ENCODE measurements at places on chromosomes 12 and 14. TPM values are rescaled to one million over a fixed set of nuclear protein-coding genes. Genes with fewer than 3 reads are reported as not detected.

DNA sequence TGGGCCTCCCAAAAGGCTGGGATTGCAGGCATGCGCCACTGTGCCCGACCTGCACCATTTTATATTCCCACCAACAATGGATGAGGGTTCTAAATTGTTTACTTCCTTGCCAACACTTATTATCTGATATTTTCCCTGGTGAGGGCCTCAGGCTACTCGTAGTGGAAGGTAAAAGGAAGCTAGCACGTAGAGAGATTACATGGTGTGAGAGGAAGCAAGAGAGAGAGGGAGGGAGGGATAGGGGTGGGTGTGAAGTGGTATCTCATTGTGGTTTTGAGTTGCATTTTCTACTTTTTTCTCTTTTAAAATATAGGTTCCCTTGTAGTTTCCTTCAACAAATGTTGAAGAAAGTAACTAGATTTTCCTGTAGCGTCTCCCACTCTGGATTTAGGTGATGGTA lies 30.9 kb downstream of the MYO1H start:
- no peak for DNase-seq

GRCh38 chr12:4026020-4026358 lies 152.8 kb upstream of the PARP11 start:
- no peak for DNase-seq

STAC3 gene
- 0.70 TPM for total RNA-seq

TMEM179 gene
- not detected for total RNA-seq

DNA sequence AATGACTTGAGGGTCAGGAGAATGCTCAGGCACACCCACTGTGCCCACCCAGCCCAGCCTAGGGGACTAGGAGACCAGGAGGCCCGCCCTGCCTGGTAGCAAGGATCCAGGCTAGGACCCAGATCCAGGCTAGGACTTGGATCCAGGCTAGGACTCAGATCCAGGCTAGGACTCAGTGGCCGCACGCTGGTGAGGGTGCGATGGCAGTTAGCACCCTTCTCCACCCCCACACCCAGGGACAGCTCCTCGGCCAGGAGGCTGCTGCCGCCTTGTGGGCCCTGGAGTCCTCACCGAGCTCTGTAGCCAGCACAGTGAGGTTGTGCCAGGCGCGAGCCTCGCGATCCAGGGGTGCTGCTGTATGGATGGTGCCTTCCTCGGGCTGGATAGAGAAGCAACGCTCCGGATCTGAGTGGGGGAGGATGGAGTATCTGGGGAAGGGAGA lies 5.1 kb downstream of the CDH24 start:
- DNase-seq: no peak

DNA sequence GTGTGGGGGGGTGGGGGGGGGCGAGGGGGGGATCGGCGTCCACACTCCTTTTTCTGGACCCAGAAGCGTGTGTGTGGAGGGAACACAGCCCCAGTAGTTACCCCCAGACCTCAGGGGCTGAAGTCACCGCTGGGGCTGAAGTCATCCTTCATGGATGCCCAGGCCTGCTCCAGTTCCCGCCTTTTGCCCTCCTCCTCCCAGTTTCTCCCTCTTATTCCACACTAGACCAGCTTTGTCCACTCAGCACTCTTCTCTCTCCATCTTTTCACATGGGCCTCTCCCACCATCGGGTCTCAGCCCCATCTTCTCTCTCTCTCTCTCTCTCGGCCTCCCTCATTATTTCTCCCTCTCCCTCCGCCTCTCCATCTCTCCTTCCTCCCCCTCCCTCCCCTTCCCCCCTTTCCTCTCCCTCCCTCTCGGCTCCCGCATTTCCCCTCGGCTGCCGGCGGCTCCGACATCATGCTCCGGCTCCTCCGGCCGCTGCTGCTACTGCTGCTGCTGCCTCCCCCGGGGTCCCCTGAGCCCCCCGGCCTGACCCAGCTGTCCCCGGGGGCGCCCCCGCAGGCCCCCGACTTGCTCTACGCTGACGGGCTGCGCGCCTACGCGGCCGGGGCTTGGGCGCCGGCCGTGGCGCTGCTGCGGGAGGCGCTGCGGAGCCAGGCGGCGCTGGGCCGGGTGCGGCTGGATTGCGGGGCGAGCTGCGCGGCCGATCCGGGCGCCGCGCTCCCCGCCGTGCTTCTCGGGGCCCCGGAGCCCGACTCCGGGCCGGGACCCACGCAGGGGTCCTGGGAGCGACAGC lies at the start of gene P3H3:
Gene P3H3, plus strand, starts transcription at position 426 of the 799 bp plus-strand sequence. Its CDS starts 34 bp downstream, at position 460.
- no peak for DNase-seq

TMEM117 gene
- total RNA-seq: 28.0 TPM

HOXC12 gene
- total RNA-seq: 9.4 TPM

DNA sequence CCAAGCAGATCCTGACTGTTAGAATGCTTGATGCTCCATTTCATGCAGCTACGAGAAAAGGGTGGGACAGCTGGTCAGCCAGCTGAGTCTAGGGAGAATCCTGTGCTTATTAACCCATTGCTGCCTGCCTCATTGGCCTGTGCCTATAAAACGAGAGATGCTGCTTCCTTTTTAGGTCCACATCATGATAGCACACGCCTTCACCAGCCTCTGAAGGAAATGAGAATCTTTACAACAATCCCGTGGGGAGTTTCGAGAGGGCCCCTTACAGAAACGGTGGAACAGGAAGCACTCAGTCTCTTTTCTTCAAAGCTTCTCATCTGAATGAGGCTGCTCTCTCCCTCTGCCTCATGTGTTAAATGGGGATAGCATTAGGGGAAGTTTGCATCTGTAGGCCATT lies 147.3 kb upstream of the RFLNA start:
- no peak for DNase-seq

- DNase-seq: no peak
These were observed 333.8 kb downstream of the PDZRN4 start for GRCh38 chr12:41521872-41522379.

DNA sequence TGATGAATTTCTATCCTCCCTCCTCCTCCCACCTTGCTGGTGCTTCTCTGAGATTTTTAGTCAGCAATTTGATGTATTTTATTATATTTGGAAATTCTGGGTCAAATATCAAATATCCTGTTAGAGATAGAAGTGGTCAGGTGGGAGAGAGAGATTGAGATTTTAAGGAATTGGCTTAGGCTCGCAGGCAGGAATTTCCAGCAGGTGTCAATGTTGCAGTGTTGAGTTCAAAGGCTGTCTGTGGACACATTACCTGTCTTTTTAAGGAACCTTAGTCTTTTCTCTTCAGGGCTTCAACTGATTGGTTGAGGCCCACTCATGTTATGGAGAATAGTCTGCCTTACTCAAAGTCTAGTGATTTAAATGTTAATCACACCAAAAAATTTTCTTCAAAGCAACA lies 457.3 kb downstream of the FLRT2 start:
- DNase-seq: no peak

Data from Caco-2 (cell line).